ENCODE measurements at places on chromosomes 12 and 14. TPM values are rescaled to one million over a fixed set of nuclear protein-coding genes. Genes with fewer than 3 reads are reported as not detected.
A peak's percentile ranks its signal among the peaks of the same experiment; 100 is the strongest.

DNA sequence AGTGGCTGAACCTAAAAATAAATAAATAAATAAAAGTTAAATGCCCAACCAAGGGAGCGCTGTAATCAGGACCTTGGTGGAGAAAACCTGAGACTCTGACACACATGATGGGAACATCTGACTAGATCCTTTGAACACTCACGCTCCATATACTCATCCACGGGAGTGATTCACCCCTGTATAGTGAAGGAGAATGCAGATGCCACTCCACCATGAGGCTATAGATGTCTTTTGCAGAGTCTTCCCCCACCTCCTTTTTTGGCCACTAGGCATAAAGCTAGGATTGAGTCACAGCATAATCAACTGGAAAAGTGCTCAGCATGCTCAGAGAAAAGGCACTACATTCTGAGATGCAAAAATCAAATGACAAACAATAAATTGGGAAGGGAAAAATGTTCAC lies 19.0 kb downstream of the ADAM20 start:
- DNase-seq = no peak
- H3K27ac ChIP-seq = no peak overlapping the region
- no peaks in the 10 kb centered on the region for H3K36me3 ChIP-seq

GRCh38 chr12:53232646-53233461 lies 845 bp upstream of the RARG start:
- peak overlapping the region; percentile 94 for H3K27ac ChIP-seq
- peak; percentile 74 for DNase-seq
- peak overlapping the region; percentile 80 for H3K4me3 ChIP-seq
- H3K4me1 ChIP-seq = peaks cover 48% of the 10 kb centered on the region
- no peaks in the 10 kb centered on the region for H3K36me3 ChIP-seq

GRCh38 chr12:49973361-49973830 lies 649 bp downstream of the AQP6 start:
- H3K4me1 ChIP-seq = no peaks in the 10 kb centered on the region
- H3K27me3 ChIP-seq = no peaks in the 10 kb centered on the region
- H3K36me3 ChIP-seq = no peaks in the 10 kb centered on the region
- H3K27ac ChIP-seq = no peak overlapping the region
- no peak for DNase-seq

The IL23A gene
- total RNA-seq = 0.88 TPM

The INHBC gene
- not detected for total RNA-seq
